ENCODE measurements at places on chromosomes 3 and 15. TPM values are rescaled to one million over a fixed set of nuclear protein-coding genes. Genes with fewer than 3 reads are reported as not detected.

DNA sequence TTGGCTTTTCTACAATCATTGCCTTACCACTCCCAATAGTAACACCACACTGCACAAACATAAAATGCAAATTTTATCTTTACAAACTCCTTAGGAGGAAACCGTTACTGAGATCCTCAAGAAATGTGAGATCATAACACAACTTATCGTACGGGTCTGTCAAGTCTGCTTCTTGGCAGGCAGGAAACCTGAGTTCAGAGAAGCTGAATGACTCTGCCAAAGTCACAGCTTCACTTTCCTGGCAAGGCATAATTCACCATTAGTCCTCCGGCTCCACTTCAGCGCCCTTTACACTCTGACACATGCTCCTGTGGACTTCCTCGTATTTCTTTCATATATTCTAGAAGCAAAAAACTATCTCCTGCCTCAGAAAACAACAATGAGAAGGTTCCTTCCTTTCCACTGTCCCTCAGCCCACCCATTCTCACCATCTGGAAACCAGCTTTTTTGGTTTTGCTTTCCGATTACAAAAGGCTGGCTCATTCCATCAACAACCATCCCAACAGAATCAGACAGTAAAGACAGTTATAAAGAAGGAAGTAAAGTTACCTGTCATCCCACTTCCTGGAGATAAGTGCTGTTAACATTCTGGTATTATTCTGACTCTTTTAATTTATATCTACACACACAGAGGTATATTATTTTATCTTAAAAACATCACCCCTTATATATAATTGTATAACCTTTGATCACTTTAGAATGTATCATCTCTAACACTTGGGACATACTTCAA lies 223.4 kb downstream of the STT3B start:
- H3K27me3 ChIP-seq = no peaks in the 10 kb centered on the region
- H3K4me1 ChIP-seq = no peaks in the 10 kb centered on the region
- no peak for DNase-seq
- no peaks in the 10 kb centered on the region for H3K36me3 ChIP-seq
- H3K27ac ChIP-seq = no peak overlapping the region

Gene CERS3
- 0.11 TPM for total RNA-seq

Gene EIF4G1
- total RNA-seq = 291 TPM

DNA sequence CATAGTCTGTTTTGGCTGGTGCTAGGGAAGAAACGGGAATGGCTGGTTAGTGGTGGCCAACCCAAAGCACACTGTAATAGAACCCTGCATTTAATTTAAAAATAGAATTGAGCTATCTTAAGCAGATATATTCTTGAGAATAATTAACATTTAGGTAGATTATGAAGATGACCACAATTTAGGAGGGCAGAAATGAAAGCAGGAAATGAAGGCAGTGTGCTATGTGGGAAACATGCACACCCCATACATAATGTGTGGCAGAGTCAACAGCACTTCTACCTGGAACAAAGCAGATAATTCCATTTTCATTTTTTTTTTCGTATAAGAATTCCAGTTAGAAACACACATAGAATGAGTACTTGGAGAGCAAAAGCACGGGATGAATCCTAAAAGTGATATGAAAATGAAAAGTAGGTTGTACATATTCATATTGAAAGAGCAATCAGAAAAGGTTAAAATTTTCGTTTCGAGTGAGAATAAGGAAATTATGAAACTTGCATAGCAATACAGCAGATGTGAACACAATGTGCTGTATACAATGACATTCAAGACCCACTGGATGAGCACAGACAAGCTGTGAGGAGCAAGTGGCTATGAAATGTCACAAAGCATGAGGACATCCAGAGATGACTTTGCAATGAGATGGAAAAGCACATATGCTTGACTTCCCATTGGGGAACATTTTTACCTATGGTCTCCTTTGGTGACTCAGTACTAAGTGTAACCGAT lies 102.6 kb downstream of the TFG start:
- no peak overlapping the region for H3K4me3 ChIP-seq
- no peaks in the 10 kb centered on the region for H3K4me1 ChIP-seq
- H3K27me3 ChIP-seq = no peaks in the 10 kb centered on the region
- no peak for DNase-seq
- H3K27ac ChIP-seq = no peak overlapping the region

DNA sequence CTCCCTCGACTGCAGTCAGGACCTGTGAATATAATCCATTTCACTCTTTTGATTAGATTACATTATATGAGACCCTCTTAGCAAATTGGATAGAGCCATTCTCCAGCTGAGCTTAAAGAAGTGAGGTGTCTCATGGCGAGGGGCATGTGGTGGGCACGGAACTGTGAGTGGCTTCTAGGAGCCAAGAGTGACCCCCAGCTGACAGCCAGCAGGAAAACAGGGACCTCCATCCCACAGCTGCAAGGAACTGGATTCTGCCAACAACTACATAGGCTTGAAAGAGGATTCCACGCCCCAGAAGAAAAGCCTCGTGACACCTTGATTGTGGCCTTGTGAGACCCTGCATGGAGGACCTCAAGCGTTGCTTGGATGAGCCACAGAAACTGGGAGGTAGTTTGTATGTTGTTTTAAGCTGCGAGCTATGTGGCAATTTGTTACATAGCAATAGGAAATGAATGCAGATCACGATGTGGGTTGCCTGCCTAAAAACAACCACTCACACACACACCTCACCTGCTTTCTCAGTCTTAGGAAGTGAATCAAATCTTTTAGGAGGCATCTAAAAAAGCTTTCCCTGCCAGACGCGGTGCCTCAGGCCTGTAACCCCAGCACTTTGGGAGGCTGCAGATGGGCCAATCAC lies 84.2 kb upstream of the BHLHE40 start:
- H3K36me3 ChIP-seq = no peaks in the 10 kb centered on the region
- DNase-seq = no peak
- H3K4me1 ChIP-seq = peaks cover 29% of the 10 kb centered on the region

GRCh38 chr3:278300-279064 lies 81.9 kb downstream of the CHL1 start:
- H3K4me1 ChIP-seq = no peaks in the 10 kb centered on the region
- no peak overlapping the region for H3K4me3 ChIP-seq
- no peaks in the 10 kb centered on the region for H3K27me3 ChIP-seq
- no peaks in the 10 kb centered on the region for H3K36me3 ChIP-seq

Gene GOLGA8T
- total RNA-seq = not detected

DNA sequence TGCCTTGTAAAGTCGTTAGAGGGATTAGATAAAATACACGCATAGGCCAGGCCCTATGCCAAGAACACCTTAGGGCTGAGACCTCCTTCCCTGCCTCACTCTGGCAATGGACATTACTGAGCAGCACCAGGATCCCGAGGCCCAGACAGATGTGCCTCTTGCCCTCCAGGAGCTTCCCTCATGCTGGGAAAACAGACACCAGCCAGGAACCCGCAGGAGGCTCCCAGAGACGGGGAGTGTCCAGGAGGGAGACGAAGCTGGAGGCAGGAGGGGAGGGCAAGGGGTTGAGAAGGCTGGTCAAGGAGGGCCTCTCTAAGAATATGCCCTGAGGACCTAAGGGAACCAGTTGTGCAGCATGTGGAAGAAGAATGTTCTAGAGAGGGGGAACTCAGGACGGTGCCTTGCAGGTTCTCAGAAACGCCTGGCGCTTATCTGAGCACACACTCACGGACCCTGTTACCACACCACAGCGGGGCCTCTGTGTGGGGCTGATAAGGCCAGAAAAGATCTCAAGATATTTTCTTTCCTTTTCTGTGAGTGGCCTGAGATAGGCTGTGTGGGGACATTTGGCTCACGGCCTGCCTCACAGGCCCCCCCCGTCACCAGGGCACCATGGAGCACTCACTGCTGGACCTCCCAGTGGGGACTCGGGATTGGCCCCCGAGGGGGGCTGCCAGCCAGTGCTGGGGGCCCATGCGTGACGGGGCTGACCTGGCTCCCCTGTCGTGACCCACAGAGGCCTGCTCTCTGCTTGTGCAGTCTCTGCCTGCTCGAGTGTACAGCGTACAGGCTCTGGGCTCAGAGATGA lies 22.0 kb upstream of the CYP11A1 start:
- H3K4me1 ChIP-seq = peaks cover 15% of the 10 kb centered on the region
- H3K36me3 ChIP-seq = no peaks in the 10 kb centered on the region
- no peak overlapping the region for H3K27ac ChIP-seq
- DNase-seq = no peak
- no peaks in the 10 kb centered on the region for H3K27me3 ChIP-seq

Gene SEMA3G
- 16.6 TPM for total RNA-seq

Gene PP2D1
- total RNA-seq = not detected

- H3K27me3 ChIP-seq = peaks cover 49% of the 10 kb centered on the region
- H3K27ac ChIP-seq = peak overlapping the region; percentile 88
- H3K4me3 ChIP-seq = peak overlapping the region; percentile 85
- no peaks in the 10 kb centered on the region for H3K36me3 ChIP-seq
- peaks cover 59% of the 10 kb centered on the region for H3K4me1 ChIP-seq
These were observed 540 bp upstream of the RSRC1 start for GRCh38 chr3:158109295-158109803.

Gene WNT7A
- not detected for total RNA-seq

DNA sequence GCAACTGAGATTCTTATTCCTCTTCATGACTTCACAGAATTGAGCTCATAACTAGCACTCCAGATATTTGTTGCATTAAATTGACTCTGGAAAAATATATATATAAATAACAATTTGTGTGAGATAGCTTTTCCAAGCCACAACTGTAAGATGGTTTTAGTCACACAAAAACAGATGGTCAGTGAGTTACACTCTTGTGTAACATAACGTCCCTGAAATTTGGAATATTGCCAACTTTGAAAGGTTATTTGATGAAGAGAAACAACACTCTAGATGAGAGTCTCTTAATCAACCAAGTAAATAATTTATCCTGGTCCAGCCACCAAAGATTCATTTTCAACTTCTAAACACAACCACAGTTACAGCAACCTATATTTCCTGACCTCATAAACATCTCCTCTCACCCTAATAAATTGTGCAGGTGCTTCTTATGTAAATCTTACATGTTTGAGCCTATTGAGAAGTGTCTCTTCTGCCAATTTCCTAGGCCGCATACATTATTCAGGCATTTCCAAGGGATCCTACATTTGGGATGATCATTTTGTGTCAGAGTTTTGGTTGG lies 84.9 kb upstream of the ACP3 start:
- no peaks in the 10 kb centered on the region for H3K27me3 ChIP-seq
- H3K4me1 ChIP-seq = no peaks in the 10 kb centered on the region
- no peaks in the 10 kb centered on the region for H3K36me3 ChIP-seq
- no peak overlapping the region for H3K27ac ChIP-seq
- no peak for DNase-seq

- no peak overlapping the region for H3K4me3 ChIP-seq
- no peak for DNase-seq
These were observed 1.3 kb upstream of the INSYN1 start for GRCh38 chr15:73754461-73754860.

Gene MAGI1
- 35.1 TPM for total RNA-seq

- H3K27me3 ChIP-seq = no peaks in the 10 kb centered on the region
- no peaks in the 10 kb centered on the region for H3K4me1 ChIP-seq
- no peak overlapping the region for H3K4me3 ChIP-seq
- no peak for DNase-seq
These were observed 271.6 kb downstream of the ERC2 start for GRCh38 chr3:56196700-56197099.

Gene TATDN2
- 15.0 TPM for total RNA-seq

Gene TTC23
- 23.3 TPM for total RNA-seq

Gene TYRO3
- total RNA-seq = 6.1 TPM

Gene KIF15
- total RNA-seq = 0.42 TPM

DNA sequence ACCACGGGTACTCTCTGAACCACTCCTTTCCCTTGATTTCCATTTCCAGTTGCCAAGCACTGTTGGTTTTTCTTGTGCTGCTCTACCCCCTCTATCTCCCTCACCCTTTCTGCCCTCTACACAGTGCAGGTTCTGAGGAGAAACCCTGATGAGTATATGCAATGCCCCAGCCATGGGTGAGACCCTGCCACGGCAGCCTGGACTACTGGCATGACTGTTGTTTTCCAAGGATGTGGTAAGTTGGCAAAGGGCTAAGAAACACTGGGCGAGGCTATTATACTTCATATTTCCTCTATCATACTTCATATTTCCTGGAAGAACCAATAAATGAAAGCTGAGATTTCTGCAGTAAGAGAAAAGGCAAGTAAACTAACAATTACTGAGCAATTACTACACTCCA lies 27.9 kb downstream of the CHAC1 start:
- H3K4me1 ChIP-seq = peaks cover under 1% of the 10 kb centered on the region
- no peak overlapping the region for H3K27ac ChIP-seq
- H3K36me3 ChIP-seq = peaks cover 89% of the 10 kb centered on the region
- DNase-seq = no peak

Gene CFAP20DC
- total RNA-seq = not detected

- DNase-seq = no peak
- H3K4me1 ChIP-seq = peaks cover 28% of the 10 kb centered on the region
- peak overlapping the region; percentile 53 for H3K4me3 ChIP-seq
These were observed 915 bp upstream of the CALML4 start for GRCh38 chr15:68205954-68206539.

DNA sequence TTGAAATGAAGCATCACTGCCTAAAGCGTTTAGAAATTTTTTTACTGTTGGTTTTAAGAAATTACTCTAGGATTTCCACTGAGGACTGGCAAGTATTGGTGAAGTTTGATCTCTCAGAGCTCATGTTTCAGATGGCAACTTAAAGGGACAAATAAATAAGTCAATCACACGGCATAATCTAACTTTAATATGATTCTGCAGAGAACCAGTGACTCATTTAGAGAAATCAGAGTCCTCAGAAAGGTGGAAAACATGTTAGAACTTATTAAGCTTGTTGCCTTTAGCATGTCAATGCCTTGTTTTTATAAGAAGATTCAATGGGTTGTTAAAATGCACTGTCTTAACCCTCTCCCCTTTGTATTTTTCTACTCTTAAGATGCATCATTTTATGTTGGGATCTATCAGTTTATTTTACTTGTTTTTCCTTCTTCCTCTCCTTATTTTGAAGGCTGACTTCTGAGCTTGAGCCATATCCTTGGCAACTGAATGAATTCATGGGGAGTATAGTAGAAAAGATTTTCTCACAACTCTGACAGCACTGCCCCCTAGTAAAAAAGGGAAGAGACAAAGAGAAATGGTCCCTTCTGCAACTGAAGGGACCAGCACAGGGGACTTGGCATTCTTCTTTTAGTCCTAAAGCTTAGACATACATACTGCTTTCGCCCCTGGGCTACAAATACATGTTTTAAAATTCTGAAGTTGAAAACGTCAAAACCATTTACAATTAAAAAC lies 431.2 kb downstream of the LPP start:
- peaks cover 97% of the 10 kb centered on the region for H3K4me1 ChIP-seq
- DNase-seq = no peak
- H3K27me3 ChIP-seq = no peaks in the 10 kb centered on the region
- H3K27ac ChIP-seq = peak overlapping the region; percentile 20
- no peaks in the 10 kb centered on the region for H3K36me3 ChIP-seq

Gene CYP11A1
- total RNA-seq = 1.7 TPM

Gene RTP3
- total RNA-seq = not detected

DNA sequence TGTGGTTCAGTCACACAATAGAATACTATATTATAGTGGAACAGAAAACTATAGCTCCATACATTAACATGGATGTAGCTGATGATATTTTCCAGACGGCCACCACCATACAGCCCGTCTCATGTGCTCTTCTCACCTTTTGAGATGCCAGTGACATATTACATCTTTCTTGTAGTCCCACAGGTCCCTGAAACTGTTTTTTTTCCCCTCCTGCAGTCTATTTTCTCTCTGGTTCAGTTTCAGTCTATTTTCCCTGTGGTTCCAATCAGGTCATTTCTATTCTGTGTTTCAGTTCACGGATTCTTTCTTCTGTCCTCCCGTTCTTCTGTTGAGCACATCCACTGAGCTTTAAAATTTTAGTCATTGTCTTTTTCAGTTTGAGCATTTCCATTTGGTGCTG lies 72.2 kb downstream of the PPCDC start:
- no peaks in the 10 kb centered on the region for H3K36me3 ChIP-seq
- H3K27ac ChIP-seq = no peak overlapping the region
- no peak for DNase-seq
- H3K27me3 ChIP-seq = no peaks in the 10 kb centered on the region
- H3K4me1 ChIP-seq = no peaks in the 10 kb centered on the region
- H3K4me3 ChIP-seq = no peak overlapping the region
